ENCODE measurements at places on chromosomes 7 and 10. TPM values are rescaled to one million over a fixed set of nuclear protein-coding genes. Genes with fewer than 3 reads are reported as not detected.

Gene GPNMB
- 172 TPM for total RNA-seq

Gene SYT15
- total RNA-seq = 0.06 TPM

Gene FOXI2
- total RNA-seq = not detected

Gene KNDC1
- total RNA-seq = 0.12 TPM

Gene UTF1
- not detected for total RNA-seq

Gene PVRIG
- not detected for total RNA-seq

Gene PPP1R3C
- total RNA-seq = 124 TPM

Gene CNPY1
- total RNA-seq = not detected

All from aortic smooth muscle cell (primary cell).